CD4-positive, alpha-beta T cell treated with Interferon alpha-2 for 1 hour (primary cell): ENCODE measurements at places on chromosomes 5 and 9.

DNA sequence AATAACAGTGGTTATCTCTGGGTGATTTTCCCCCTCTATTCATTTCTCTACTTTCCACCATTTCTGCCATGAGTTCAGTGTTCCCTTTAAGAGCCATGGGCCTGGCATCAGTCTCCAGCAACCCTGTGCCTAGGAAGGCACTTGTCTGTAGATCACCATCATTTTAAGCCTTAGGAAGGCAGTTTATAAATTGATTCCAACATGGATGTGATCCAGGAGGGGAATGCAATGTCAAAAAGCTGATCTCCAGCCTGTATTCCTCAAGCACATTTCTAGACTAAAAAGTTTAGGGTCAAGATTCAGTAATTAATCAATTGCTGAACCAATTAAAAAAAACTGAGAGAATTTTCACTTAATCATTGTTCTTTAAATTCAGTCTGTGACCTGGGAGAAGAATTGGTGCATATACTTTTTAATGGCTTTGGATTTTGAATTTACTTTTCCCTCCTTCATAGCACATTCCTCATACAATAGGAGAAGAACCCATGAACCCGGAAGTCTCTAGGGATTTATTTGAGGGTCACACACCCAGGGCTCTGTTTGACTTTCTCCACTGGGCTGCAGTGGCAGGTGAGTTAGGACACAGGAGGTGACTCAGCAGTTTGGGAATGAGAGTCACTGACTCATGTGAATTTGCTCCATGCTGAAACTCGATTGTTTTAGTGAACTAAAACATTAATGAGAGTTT lies 6.1 kb upstream of the ERMP1 start:
- no peak for DNase-seq

GRCh38 chr9:15080401-15080800 lies 170.2 kb upstream of the FREM1 start:
- DNase-seq, result no peak

- no peak for DNase-seq
Observed at GRCh38 chr9:137128862-137129455, 10.0 kb upstream of the GRIN1 start.

DNA sequence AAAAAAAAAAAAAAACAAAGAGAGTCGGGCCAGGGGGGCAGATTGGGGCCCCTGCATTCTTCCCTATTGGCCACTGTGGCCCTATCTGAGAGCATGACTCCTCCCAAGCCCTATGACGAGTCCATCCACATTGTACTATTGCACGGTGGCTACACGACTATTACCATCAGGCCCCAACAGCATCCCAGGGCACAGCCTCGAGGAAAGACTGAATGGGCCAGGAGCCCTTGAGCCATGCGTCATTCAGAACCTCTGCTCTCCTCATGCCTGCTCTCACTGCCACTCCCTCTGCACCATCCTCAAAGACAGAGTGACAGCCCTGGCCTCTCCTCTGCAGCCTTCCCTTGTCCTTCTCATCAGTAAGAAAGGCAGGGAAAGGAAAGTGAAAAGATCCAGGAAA lies 20.2 kb upstream of the ORM1 start:
- DNase-seq, result no peak
